Heart right ventricle (tissue), 16 donors: ENCODE measurements at places on chromosomes 16 and 17. TPM values are rescaled to one million over a fixed set of nuclear protein-coding genes. Genes with fewer than 3 reads are reported as not detected.

- no peak for DNase-seq
These were observed 8.8 kb downstream of the FAM171A2 start for GRCh38 chr17:44354582-44355561.

DNA sequence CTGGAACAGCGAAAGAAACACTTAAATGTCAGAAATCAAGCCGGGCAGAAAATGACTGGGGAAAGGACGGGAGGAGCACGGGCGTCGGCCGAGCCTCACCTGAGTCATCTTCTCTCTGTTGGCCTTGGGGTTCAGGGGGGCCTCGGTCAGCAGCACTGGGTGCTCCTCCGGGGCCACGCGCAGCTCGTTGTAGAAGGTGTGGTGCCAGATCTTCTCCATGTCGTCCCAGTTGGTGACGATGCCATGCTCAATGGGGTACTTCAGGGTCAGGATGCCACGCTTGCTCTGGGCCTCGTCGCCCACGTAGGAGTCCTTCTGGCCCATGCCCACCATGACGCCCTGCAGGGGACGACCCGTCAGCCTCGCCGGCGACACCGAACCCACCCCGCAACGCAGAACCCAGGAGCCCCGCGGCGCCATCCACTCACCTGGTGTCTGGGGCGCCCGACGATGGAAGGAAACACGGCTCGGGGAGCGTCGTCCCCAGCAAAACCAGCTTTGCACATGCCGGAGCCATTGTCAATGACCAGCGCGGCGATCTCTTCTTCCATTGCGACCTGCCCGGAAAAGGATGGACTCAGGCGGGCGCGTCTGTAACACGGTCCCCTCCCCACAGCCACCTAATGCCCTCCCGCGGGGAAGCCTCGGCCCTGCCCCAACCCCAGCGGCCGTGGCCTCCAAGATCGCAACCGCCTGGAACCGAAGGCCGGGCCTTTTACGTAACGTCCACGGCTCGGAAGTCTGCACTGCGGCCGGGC lies 616 bp downstream of the ACTG1 start:
- peak; percentile 43 for DNase-seq

DNA sequence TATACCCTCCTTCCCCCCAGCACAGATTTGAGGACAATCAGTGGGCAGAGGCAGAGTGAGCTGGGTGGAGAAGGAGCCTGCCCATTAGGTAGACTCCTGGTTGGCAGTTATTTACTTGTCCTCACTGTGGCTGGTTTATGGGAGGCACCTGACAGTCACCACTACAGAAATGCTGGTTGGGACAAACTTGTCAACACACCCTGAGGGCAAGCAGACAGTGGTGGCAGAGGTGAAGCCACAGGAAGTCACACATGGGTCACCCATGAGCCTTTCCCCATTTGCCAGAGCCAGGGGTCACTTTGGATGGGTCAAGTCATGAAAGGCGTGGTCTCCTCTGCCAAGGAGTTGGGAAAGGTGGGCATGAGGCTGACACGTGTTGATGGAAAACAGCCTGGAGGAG lies 6.4 kb downstream of the SCNN1G start:
- DNase-seq, result no peak

Gene MT1E
- 93.8 TPM for total RNA-seq

Gene SHISA9
- total RNA-seq, result not detected

Gene FAM171A2
- total RNA-seq, result 0.34 TPM
